ENCODE measurements at places on chromosomes 12 and 14. TPM values are rescaled to one million over a fixed set of nuclear protein-coding genes. Genes with fewer than 3 reads are reported as not detected.

The GAS2L3 gene
- total RNA-seq, result 20.1 TPM

The CCDC175 gene
- total RNA-seq, result 0.16 TPM

The DAO gene
- total RNA-seq, result 0.17 TPM

The CD69 gene
- 0.42 TPM for total RNA-seq

The CLEC6A gene
- total RNA-seq, result 0.11 TPM

The MMP19 gene
- total RNA-seq, result 1.6 TPM

The POU6F1 gene
- 14.5 TPM for total RNA-seq

The CCDC197 gene
- total RNA-seq, result not detected

The TAS2R46 gene
- 0.85 TPM for total RNA-seq

The BDKRB2 gene
- 0.18 TPM for total RNA-seq

The INHBC gene
- total RNA-seq, result 0.16 TPM

The SLCO1A2 gene
- 13.9 TPM for total RNA-seq

The FAM186B gene
- total RNA-seq, result 0.21 TPM

The IL23A gene
- 2.9 TPM for total RNA-seq

The CCDC177 gene
- 2.1 TPM for total RNA-seq

The APOF gene
- 0.11 TPM for total RNA-seq

The C14orf180 gene
- not detected for total RNA-seq

The SRRM4 gene
- 0.96 TPM for total RNA-seq

The INHBE gene
- total RNA-seq, result 5.0 TPM

The SOAT2 gene
- total RNA-seq, result not detected

The GARIN6 gene
- not detected for total RNA-seq

The CLEC12A gene
- not detected for total RNA-seq

The HAL gene
- 0.23 TPM for total RNA-seq

The TSPAN19 gene
- total RNA-seq, result not detected

The POTEM gene
- total RNA-seq, result not detected

The P2RX7 gene
- 0.55 TPM for total RNA-seq

The RAPGEF3 gene
- total RNA-seq, result 13.3 TPM

The TPH2 gene
- total RNA-seq, result 0.55 TPM

The LAG3 gene
- 2.6 TPM for total RNA-seq

The CPSF6 gene
- 132 TPM for total RNA-seq

The IRAK3 gene
- total RNA-seq, result 0.89 TPM

The PPP4R4 gene
- total RNA-seq, result 8.1 TPM

The KITLG gene
- total RNA-seq, result 8.1 TPM

The TCL1A gene
- total RNA-seq, result 1.1 TPM

The GPR137C gene
- total RNA-seq, result 2.7 TPM

The SLC10A1 gene
- total RNA-seq, result not detected

The GPR65 gene
- not detected for total RNA-seq

The TMEM132C gene
- total RNA-seq, result not detected

The STAC3 gene
- 3.4 TPM for total RNA-seq

The FZD10 gene
- 1.1 TPM for total RNA-seq

The LTB4R gene
- total RNA-seq, result 6.9 TPM

The RIMKLB gene
- total RNA-seq, result 106 TPM

The STXBP6 gene
- total RNA-seq, result 3.5 TPM

The ERBB3 gene
- total RNA-seq, result 49.2 TPM

The MYO1H gene
- total RNA-seq, result 0.44 TPM

The LRP6 gene
- 72.8 TPM for total RNA-seq

The METTL17 gene
- total RNA-seq, result 98.1 TPM

The SYCP3 gene
- not detected for total RNA-seq

The LGALS3 gene
- 5.8 TPM for total RNA-seq

The CHPT1 gene
- 19.1 TPM for total RNA-seq
